Neural progenitor cell (in vitro differentiated cells): ENCODE measurements at places on chromosomes 2 and 18. TPM values are rescaled to one million over a fixed set of nuclear protein-coding genes. Genes with fewer than 3 reads are reported as not detected.

DNA sequence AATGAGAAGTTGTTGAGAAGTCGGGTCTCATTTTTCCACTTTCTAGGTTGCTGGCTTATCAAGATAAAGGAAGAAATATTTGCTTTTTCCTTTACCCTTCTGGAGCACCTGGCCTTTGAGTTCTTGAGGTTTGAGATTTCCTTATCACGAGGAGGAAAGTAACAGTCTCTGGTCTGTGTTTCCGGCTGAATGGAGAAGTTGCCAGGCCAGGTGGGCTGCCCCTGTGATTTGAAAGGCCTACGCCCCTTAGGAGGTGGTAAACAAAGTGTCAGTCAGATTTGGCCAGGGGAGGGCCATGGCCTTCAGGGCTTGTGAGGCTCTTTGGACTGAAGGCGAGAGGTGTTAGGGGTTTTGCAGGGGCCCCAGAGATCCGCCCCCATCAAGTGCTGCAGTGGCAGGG is 156.7 kb upstream of the HAAO start:
- H3K4me3 ChIP-seq = no peak overlapping the region
- no peaks in the 10 kb centered on the region for H3K36me3 ChIP-seq
- DNase-seq = no peak
- H3K27me3 ChIP-seq = no peaks in the 10 kb centered on the region

GRCh38 chr2:27885234-27885633 is 5.0 kb downstream of the RBKS start:
- H3K27ac ChIP-seq = no peak overlapping the region
- no peak for DNase-seq
- H3K36me3 ChIP-seq = no peaks in the 10 kb centered on the region
- H3K4me3 ChIP-seq = no peak overlapping the region

DNA sequence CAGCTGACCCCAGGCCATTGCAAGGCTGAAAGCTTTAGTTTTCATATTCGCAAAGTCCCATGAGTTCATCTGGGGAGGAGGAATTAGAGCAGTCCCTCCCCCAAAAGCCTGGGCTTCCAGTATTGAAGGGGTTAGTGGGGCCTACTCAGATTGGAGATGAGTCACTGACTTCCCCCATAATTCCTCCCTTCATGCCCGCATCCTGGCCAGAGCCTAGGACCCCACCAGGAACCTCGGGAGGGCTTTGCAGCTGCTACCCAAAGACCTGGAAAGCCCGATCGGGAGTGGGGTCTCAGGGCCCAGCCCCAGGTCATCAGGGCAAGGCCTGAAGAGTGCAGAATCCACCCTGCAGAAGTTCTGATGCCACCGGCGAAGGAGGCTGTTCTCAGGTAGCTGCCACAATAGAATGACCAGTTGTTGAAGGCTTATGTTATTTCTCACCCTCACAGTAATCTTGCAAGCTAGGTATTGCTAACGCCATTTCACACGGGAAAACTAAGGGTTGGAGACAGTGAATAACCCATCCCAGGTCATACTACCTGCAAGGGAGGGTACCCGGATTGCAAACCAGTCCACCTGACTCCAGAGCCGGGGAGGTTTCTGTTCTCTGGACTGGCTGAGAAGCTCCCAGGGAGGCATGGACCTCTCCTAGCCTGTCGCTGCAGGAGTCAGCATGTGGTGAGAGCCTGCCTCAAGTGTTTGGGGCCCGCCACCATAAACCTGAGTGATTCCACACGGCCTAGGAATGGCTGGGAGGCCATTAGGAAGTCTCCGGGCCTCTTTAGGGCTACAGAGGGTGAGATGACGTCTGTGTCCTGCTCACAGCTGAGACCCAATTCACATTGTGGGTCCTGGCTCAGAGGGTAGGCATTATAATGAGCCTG is 5.8 kb upstream of the ARID5A start:
- peaks cover 60% of the 10 kb centered on the region for H3K27me3 ChIP-seq
- H3K27ac ChIP-seq = no peak overlapping the region
- no peaks in the 10 kb centered on the region for H3K36me3 ChIP-seq
- no peak overlapping the region for H3K4me3 ChIP-seq

DNA sequence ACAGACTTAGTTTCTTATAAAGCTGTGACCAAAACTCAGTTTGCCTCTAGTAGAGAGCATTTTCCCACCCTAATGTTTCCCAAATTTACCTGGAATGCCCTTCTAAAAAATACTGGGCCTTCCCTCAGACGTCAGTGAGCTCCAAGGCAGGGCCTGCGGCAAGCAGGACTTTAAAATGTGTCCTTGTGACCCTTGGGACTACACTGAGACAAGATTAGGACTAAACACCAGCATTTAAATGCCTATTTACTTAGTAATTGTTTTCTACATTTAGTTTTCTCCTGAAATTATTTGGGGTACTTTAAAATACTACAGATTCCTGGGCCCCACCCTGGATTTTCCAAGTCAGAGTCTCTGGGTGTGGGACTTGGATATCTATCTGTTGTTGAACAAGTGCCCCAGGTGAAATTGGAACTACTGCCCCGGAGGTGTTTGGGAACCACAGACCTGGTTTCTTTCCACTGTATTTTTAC is 14.3 kb downstream of the GATA6 start:
- H3K27ac ChIP-seq = no peak overlapping the region
- no peak overlapping the region for H3K4me3 ChIP-seq
- no peaks in the 10 kb centered on the region for H3K4me1 ChIP-seq
- H3K27me3 ChIP-seq = peaks cover 51% of the 10 kb centered on the region

DNA sequence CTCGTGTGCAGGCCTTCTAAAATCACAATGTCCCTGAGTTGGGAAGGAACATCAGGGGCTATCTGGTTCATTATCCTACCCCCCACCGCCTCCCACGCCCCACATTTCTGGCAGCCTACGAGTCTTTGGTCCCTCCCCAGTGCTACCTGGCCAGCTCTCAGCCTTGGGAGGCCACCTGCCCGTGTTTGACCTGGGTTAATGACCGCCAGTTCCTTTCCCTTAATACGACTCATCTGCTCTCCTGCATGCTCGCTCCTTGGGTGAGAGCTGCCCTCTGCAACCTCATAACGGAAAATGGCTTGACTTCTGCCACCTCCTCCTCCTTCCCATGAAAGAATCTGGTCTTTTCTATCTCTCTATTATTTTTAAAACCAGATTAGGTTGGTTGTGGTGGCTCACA is 112.5 kb downstream of the NEDD4L start:
- H3K36me3 ChIP-seq = no peaks in the 10 kb centered on the region
- H3K27me3 ChIP-seq = no peaks in the 10 kb centered on the region
- no peaks in the 10 kb centered on the region for H3K4me1 ChIP-seq
- no peak overlapping the region for H3K27ac ChIP-seq
- no peak overlapping the region for H3K4me3 ChIP-seq

DNA sequence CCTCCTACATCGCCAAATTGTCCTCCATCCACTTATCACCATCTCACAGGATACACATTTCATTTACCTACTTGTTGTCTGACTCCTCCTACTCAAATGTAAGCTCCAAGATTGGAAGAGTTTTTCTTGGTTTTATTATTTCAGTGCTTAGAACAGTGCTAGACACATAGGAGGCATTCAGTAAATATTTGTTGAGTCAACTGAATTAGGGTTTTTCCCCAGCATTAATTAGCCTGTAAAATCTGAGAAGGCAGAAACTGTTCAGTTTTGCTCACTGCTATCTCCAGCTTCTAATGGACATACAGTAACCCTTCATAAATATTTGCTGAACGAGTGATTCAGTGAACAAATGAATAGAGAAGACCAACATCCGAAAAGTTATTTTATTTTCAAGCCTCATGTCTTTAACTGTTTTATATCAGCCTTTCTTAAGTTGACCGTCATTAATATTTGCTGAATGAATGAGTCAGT is 800 bp downstream of the TTC21B start:
- peak overlapping the region; percentile 81 for H3K4me3 ChIP-seq
- DNase-seq = no peak
- H3K27ac ChIP-seq = no peak overlapping the region
- H3K27me3 ChIP-seq = peaks cover 9% of the 10 kb centered on the region

DNA sequence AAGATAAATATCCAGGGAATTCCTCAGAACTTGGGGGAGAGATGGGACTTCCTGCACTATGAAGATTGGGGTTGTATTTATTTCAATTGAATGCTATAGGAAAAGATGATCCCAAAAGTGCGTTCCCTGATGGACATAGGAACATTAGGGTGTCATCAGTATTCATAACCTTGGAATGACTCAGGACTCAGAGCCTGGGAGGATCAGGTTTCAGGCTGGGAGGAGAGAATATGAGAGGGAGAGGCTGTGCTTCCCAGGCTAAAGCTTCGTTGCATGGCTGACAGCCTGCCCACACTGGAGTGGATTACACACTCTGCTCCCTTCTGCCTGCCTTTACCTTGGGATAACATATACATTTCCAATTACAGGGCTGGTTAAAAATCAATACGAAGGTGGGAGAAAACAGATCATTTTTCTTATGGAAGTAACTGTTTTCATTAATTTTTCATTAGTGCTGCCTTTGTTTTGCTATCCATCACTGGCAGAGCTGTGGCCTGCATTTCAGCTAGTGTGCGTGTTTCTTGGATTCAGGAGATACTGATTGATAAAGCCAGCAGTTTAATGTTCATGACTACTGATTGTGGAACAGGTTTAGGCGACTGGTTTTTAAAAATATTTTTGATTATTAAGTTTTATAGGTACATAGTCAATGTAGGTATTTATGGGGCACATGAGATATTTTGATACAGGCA is 118.7 kb downstream of the KCTD1 start:
- no peaks in the 10 kb centered on the region for H3K36me3 ChIP-seq
- H3K4me1 ChIP-seq = no peaks in the 10 kb centered on the region
- no peaks in the 10 kb centered on the region for H3K27me3 ChIP-seq
- DNase-seq = no peak
- no peak overlapping the region for H3K4me3 ChIP-seq
- H3K27ac ChIP-seq = no peak overlapping the region

DNA sequence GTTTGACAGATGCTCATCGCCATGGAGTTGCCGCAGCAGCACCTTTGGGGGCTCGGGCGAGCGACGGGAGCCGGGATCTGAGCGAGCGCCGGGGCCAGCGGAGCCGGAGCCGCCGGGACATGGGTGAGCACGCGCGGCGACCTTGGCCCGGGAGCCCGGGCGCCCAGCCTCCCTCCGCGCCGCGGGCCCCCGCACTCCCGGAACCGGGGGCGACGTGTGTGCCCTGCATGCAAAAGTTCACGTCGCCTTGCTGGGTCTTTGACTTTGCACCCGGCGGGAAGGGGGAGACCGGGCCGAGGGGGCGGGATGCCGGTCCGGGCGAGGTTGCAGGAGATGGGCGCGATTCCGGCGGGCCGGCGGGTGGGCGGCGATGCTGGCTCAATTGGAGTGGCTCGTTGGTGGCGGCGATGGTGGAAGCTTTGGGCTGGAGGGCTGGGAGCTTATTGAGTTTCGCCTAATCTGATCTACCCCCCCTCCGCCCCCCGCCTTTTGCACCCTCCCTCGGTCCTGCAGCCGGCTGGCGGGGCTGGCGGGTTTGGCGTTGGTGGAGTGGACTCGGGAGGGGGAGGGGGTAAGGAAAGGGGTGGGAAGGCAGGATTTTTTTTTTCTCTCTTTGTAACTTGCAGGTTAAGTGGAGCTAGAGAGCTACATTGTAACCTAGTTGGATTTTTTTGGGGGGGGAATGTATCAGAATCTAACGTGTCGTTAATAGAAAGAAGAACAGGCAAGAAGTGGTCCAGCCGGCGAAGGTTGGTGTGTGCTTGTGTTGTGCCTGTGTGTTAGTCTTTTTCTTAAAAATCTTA is at the start of gene SETBP1:
SETBP1 (plus strand) TSS at position 616 of the 803 bp plus-strand sequence. CDS start 20,459 bp downstream, outside the sequence.
- no peaks in the 10 kb centered on the region for H3K36me3 ChIP-seq
- peaks cover 21% of the 10 kb centered on the region for H3K4me1 ChIP-seq
- H3K27ac ChIP-seq = peak within 1 kb of the TSS; percentile 30
- peak within 1 kb of the TSS; percentile 96 for H3K4me3 ChIP-seq
- DNase-seq = peak; percentile 84

- H3K27me3 ChIP-seq = no peaks in the 10 kb centered on the region
- no peak overlapping the region for H3K4me3 ChIP-seq
- H3K27ac ChIP-seq = no peak overlapping the region
- DNase-seq = no peak
- peaks cover 6% of the 10 kb centered on the region for H3K4me1 ChIP-seq
- no peaks in the 10 kb centered on the region for H3K36me3 ChIP-seq
Observed at GRCh38 chr2:20425884-20426283, 21.0 kb upstream of the RHOB start.

GRCh38 chr2:66084948-66085590 is 349.9 kb upstream of the MEIS1 start:
- H3K4me1 ChIP-seq = peaks cover 12% of the 10 kb centered on the region
- H3K27ac ChIP-seq = no peak overlapping the region
- no peaks in the 10 kb centered on the region for H3K27me3 ChIP-seq
- no peaks in the 10 kb centered on the region for H3K36me3 ChIP-seq

- H3K4me1 ChIP-seq = peaks cover 7% of the 10 kb centered on the region
- H3K4me3 ChIP-seq = no peak overlapping the region
- H3K27me3 ChIP-seq = no peaks in the 10 kb centered on the region
- no peak overlapping the region for H3K27ac ChIP-seq
- H3K36me3 ChIP-seq = no peaks in the 10 kb centered on the region
Observed at GRCh38 chr2:109663721-109664120, 49.6 kb downstream of the SOWAHC start.

- DNase-seq = no peak
- no peaks in the 10 kb centered on the region for H3K36me3 ChIP-seq
- H3K4me3 ChIP-seq = no peak overlapping the region
- H3K27ac ChIP-seq = no peak overlapping the region
Observed at GRCh38 chr2:178241844-178242551, 47.7 kb downstream of the OSBPL6 start.

The COL3A1 gene
- total RNA-seq = 0.22 TPM in 1 of 2 replicates, not detected in the other

The CSRNP3 gene
- 14.7 and 16.9 TPM in 2 replicates for total RNA-seq

The CNGA3 gene
- not detected in 2 replicates for total RNA-seq

The DYNAP gene
- not detected in 2 replicates for total RNA-seq

The NMS gene
- not detected in 2 replicates for total RNA-seq

The ICOS gene
- not detected in 2 replicates for total RNA-seq

The TGFA gene
- total RNA-seq = 0.37 TPM in 1 of 2 replicates, not detected in the other

The ROCK1 gene
- 37.7 and 66.2 TPM in 2 replicates for total RNA-seq

The PID1 gene
- 0.90 and 1.4 TPM in 2 replicates for total RNA-seq
